ENCODE measurements at places on chromosomes 16 and 17. TPM values are rescaled to one million over a fixed set of nuclear protein-coding genes. Genes with fewer than 3 reads are reported as not detected.

The MT1M gene
- 0.67 TPM for polyA plus RNA-seq

The HIC1 gene
- 34.7 TPM for polyA plus RNA-seq

The ARHGAP23 gene
- 27.7 TPM for polyA plus RNA-seq

The RASD1 gene
- polyA plus RNA-seq: 3.9 TPM

The ZNF750 gene
- 0.17 TPM for polyA plus RNA-seq

The GRAP gene
- polyA plus RNA-seq: 2.0 TPM

The SLC35G6 gene
- 0.22 TPM for polyA plus RNA-seq

The TBC1D26 gene
- 0.28 TPM for polyA plus RNA-seq

GRCh38 chr16:30903596-30903995 lies 7.2 kb downstream of the CTF1 start:
- peak; percentile 57 for DNase-seq

- no peak for DNase-seq
Observed at GRCh38 chr17:411421-412120, 59.0 kb upstream of the RPH3AL start.

DNA sequence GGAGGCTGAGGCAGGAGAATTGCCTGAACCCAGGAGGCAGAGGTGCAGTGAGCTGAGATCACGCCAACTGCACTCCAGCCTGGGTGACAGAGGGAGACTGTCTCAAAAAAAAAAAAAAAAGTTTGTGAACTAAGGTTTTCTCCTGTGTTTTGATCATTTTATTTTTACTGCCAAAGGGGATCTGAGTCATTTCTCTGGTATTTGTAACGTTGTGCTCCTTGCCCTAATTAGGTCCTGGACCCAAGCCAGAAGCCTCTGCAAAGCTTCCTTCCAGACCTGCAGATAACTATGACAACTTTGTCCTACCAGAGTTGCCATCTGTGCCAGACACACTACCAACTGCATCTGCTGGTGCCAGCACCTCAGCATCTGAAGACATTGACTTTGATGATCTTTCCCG lies 32.1 kb downstream of the IST1 start:
- DNase-seq: peak; percentile 87

DNA sequence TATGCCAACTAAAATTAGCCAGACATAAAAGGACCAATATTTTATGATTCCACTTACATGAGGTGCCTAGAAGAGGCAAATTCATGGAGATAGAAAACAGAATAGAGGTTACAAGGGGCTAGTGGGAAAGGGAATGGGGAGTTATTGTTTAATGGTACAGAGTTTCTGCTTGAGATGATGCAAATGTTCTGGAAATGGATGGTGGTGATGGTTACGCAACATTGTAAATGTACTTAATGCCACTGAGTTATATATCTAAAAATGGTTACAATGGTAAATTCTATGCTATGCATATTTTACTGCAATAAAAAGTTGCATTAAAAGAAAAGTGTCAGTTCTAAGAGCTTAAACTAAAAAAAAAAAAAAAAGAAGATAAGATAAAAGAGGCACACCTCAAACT lies 17.9 kb downstream of the MT1X start:
- DNase-seq: no peak

GRCh38 chr17:74334393-74335039 lies 8.5 kb downstream of the KIF19 start:
- no peak for DNase-seq

DNA sequence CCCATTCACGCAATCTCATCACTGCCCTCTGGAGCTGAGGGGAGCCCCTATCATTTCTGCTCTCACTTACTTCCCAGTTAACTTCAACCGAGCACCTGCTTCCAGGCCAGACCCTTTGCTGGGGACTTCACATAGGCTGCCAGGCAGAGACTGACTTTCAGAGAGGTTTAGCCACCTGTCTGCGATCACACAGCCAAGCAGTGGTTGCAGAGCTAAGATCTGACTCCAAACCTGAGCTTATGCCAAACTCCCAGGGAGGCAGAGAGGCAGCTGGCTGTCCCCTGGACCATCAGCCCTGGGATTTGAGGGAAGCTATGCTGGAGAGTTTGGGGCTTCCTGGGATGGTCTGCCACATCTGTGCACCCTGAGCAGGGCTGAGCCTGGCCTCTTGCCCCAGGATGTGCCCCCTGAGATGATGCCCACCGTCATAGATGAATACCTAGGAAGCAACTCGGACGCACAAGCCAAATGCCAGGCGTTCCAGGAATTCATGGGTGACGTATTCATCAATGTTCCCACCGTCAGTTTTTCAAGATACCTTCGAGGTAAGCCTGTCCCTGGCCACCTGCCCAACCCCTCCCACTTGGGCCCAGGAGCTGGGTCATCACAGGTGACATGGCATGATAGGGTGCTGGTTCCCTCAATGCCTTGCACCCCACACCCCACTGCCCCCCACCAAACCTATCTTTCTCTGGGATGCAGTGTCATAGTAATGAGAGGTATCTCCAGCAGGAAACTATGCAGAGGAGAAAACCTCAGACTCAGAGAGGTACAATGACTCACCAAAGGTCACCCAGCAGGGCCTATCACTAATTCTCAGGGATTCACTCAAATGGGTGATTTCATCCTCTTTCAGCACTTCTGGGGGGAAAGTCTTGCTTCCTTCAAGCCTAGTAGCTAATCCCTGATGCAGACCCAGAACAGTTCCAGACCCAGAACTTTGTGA lies 10.0 kb downstream of the CES3 start:
- no peak for DNase-seq

DNA sequence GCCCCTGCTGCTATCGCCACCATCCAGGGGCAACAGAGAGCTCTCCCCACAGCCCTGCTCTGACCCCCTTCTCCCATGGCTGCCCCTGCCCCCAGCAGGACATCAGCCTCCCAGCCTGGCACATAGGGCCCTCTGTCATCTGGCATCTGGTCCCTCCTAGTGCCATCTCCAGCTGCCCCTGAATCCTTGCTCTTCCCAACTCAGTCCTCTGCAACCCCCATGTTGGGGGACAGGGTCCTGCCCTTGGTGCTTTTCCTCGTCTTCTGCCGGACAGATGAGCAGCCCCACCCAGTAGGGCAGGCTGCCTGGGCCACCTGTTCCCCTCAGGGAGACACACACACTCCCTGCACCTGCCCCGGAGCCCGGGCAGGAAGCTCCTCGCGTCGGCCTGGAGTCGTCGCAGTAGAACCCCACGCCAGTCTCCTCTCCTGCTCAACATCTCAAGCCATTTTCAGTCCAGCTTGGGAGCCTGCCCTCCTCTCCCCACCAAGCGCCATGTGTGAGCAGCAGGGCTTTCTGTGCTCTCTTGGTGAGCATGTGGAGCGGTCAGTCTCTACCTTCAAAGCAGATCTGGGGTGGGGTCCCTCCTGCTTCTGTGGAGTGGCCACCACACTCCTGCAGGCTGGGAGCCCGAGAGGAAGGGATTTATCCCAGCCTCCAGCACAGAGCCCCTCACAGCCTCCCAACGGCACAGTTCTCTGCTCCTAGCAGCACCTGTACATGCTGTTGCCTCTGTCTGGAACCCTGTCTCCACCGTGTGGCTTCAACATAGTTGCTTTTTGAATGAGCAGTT lies 28.2 kb downstream of the TNFRSF13B start:
- DNase-seq: no peak

- DNase-seq: no peak
Observed at GRCh38 chr17:28811651-28812090, 30.9 kb downstream of the FAM222B start.

GRCh38 chr16:66365651-66366050 lies 840 bp upstream of the CDH5 start:
- DNase-seq: peak; percentile 78

- no peak for DNase-seq
Observed at GRCh38 chr17:8951206-8951605, 14.3 kb downstream of the PIK3R5 start.

- DNase-seq: no peak
Observed at GRCh38 chr16:8946544-8946943, 17.2 kb downstream of the USP7 start.

- no peak for DNase-seq
Observed at GRCh38 chr17:2634361-2634960, 41.0 kb downstream of the PAFAH1B1 start.

GRCh38 chr16:28167730-28168129 lies 44.0 kb downstream of the XPO6 start:
- DNase-seq: no peak

- DNase-seq: no peak
Observed at GRCh38 chr17:42543190-42544079, 7.4 kb downstream of the NAGLU start.

DNA sequence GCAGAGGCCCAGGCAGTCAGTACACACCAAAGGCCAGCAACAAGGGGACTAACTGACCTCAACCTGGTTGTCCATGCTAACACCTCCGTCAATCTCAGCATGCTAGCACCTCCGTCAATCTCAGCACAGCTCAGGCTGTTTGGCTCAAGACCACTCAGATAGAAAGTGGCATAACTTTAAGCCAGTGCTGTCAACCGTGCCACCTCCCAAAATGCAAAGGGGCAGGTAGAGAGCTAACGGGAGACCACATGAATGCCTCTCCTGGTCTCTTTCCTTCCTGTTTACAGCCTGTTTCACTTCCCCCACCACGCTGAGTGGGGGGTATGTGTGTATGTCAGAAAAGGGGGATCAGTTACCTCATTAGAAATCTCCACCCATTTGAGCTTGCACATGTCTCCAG lies 3.3 kb downstream of the UBTF start:
- no peak for DNase-seq

GRCh38 chr16:73998707-73999106 lies 297.9 kb upstream of the PSMD7 start:
- peak; percentile 6 for DNase-seq

- DNase-seq: no peak
Observed at GRCh38 chr17:48283411-48283810, 146.6 kb downstream of the SKAP1 start.

DNA sequence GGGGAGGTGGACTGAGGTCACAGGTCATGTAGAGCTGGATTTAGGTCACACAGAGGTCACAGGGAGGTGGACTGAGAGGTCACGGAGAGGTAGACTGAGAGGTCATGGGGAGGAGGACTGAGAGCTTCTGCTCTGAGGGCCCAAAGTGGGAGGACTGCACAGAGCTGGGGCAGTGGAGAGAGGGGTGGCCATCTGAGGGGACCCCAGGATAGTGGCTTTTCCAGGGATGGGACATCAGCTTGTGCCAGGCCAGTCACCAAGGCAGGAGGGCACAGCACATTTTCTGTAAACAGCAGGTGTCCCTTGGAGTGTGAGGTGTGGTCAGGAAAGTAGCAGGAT lies 26.1 kb upstream of the JPT2 start:
- no peak for DNase-seq
